ENCODE measurements at places on chromosomes 2 and 18.

DNA sequence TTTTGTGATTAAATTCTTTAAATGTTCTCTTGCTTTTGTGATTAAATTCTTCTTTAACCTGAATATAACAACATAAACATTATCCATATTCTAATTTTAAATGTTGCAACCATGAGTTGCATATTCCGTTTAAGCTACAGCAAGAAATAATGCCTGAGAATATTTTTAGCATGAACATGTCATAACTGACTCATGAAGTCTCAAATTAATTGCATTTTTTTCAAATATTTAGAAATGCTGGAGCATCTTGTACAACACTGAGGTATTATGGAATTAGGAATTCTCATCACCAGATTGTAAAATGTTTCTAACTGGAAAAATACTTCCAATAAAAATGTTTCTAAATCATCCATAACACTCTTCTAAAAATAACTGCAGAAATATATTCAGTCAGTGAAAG is 14.7 kb downstream of the ROCK2 start:
- peak; percentile 40 for DNase-seq

DNA sequence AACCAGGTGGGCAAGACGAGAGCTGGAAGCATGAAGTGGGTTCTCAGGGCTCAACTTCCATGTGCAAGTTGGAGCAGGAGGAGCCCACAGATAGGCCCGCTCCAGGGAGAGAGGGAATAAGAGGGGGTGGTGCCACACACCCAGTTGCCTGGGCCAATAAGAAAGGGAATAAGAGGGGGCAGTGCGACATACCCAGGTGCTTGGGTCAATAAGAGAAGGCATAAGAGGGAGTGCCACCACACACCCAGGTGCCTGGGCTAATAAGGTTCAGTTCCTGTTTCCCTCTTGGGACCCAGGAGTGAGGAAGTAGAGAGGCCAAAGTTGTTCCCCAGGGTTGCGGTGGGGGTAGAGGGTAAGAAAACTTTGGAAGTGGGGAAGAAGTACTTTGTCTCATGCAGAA is 127.5 kb downstream of the LAMA3 start:
- no peak for DNase-seq

DNA sequence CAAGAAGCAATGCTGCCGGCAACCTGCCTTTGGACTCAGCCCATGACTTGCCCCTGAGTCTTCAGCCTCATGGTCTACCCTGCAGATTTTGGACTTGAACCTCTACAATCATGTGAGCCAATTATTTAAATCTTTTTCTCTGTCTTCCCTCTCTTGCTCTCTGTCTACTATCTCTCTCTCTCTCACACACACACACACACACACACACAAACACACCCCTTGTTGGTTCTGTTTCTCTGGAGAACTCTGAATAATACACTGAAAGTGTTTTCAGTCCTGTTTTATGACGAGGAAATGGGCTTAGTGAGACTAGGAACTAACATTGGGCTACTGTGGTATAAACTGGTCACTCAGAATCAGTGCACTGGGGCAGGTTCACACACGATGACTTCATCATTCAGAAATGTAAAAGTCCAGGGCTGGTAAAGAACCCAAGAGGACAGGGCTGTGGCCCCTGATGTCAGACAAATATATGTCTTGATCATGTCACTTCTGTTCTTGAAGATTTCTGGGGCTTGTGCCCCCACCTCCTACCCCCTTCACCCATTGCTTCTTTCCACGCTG is 266.1 kb upstream of the SIX2 start:
- DNase-seq = no peak

DNA sequence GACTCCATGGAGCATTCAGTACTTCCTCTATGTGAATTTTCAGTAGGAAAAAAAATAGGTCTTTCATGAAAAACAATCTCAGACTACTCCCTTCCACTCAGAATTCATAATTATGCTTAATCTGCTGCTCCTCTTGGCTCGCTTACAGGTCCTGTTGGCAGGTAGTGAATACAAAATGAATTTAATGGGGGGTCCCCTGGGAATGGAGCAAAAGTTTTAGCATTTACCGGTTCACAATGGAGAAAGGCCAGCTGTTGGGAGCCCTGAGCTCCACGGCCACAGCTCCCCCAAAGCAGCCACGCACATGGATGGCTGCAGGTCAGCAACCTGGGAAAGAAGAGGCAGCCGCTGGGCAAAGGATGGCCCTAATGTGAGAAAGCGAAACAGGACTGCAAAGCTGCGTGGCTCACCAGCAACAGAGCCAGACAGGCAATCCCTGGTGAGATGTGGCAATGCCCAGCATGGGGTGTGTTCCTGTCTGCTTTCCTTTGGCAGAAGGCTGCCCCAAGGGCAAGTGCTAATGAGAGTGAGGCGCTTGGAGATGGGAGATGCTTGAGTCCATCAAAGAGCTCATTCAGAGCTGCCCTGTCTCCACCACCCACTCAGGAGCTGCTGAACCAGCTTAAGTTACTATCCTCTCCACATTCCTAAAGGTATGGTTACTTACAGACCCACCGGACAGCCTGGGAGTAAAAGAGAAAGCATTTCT is 447.4 kb downstream of the EPHA4 start:
- no peak for DNase-seq

DNA sequence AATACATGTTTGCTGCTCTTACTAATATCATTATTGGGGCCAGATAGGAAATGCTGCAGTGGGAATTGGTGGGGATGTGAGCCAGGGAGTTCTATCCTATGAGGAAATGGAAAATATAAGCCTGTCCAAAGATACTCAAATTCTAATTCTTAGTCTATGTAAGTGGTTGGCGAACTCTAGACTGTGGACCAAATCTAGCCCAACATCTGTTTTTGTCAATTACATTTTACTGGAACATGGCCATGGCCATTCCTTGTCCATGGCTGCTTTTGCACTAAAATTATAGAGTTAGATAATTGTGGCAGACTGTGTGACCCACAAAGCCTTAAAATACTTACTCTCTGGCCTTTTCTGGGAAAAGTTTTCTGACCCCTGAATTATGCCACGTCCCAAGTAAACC is 113.3 kb downstream of the MGAT5 start:
- DNase-seq = no peak
